ENCODE measurements at places on chromosomes 3 and 15.

DNA sequence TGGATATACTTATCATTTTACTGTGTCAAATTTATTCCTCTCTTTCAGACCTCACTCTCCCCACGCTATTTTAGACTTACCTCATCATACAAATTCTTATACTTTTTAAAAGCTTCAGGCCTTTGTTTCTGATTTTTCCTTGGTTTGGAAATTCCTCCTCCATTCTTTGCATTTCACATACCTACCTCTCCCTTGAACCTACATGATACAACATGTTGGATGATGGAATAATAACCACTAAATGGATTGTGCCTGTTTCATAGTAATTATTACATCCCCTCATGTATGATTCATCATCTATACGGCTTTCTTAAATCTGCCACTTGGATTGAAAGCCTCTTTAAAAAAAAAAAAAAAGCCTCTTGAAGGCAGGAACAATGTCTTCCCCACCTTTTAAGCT is 24.6 kb downstream of the TRIP4 start:
- no peak for DNase-seq

GRCh38 chr15:84967380-84967779 is 14.3 kb upstream of the PDE8A start:
- DNase-seq = no peak

- DNase-seq = no peak
These were observed 19.7 kb upstream of the SATB1 start for GRCh38 chr3:18444595-18445400.

- no peak for DNase-seq
These were observed 94.3 kb upstream of the GADL1 start for GRCh38 chr3:30988769-30989168.

GRCh38 chr3:190902292-190902691 is 39.8 kb upstream of the GMNC start:
- no peak for DNase-seq

DNA sequence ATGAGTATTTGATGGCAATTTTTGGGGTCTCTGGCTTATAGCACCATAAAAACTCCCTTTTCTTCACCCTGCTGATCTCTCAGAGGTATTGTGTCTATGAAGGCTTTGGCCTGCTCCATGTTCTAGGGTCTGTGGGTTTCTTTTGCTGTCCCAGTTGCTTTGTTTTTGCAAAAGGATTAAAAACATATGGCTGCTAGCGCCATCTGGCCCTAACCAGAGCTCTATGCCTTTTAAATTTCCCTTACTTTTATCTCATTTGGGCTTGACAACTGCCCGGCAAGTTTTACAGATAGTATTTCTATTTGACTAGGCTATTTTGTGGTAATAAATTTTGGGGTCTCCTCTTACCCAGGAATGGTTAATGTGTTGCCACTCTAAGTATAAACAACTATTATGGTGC is 6.4 kb upstream of the GHRL start:
- no peak for DNase-seq

DNA sequence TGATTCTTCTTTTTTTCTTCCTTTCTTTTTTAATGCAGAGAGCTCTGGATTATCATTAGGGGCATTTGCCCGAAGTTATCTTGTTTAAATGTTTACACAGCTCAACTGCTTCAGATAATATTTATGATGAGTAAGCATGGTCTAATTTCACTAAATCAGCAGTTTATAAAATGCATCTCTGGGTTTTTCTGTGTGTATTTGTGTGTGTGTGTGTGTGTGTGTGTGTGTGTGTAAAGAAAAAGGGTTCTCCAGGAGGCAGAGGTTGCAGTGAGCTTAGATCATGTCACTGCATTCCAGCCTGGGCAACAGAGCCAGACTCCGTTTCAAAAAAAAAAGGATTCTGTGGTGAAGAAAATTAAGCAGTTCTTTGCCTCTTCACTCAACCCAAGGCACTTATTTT is 25.9 kb upstream of the TNFSF10 start:
- DNase-seq = no peak

GRCh38 chr3:138173769-138174420 is 826 bp downstream of the DBR1 start:
- no peak for DNase-seq

- DNase-seq = no peak
These were observed 296.6 kb downstream of the NR2F2 start for GRCh38 chr15:96627031-96627568.

DNA sequence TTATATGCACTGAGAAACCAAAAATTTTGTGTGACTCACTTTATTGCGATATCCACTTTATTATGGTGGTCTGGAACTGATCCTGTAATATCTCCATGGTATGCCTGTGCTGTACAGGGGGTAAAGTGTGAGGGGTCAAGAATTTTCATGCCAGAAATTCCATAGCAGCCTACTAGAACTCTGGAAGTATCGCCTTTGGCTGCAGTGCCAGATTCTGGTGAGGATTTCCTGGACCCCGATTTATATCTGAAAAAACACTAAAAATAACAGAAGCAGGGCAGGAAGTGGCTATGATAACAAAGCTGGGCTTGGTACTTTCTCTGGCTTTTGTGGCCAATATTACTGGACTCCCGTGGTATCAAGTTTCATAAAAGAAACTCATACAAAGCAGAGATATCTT is 36.4 kb downstream of the CCDC80 start:
- DNase-seq = peak; percentile 81

DNA sequence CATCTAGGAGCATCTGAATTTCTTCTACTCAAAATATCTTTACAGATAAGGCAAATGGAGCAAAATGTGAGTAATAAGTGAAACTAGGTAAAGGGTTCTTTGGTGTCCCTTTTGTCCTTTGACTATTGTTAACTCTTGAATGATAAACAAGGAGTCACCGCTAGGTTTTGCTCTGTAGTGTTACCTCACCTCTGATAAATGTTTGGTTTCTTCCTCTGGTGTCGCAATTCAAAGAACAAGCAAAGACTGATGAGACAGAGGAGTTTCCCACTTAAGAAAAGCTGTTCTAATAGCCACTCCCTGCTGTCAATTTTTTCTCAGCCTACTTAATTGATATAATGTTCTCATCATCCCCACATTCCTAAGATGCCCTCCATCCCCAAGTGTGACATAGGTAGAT is 925.9 kb downstream of the IGSF11 start:
- DNase-seq = no peak

Measured in skeletal muscle cell (primary cell).